ENCODE measurements at places on chromosomes 13 and 19. TPM values are rescaled to one million over a fixed set of nuclear protein-coding genes. Genes with fewer than 3 reads are reported as not detected.

GRCh38 chr13:53747825-53748224 lies 719.2 kb downstream of the OLFM4 start:
- DNase-seq, result no peak

DNA sequence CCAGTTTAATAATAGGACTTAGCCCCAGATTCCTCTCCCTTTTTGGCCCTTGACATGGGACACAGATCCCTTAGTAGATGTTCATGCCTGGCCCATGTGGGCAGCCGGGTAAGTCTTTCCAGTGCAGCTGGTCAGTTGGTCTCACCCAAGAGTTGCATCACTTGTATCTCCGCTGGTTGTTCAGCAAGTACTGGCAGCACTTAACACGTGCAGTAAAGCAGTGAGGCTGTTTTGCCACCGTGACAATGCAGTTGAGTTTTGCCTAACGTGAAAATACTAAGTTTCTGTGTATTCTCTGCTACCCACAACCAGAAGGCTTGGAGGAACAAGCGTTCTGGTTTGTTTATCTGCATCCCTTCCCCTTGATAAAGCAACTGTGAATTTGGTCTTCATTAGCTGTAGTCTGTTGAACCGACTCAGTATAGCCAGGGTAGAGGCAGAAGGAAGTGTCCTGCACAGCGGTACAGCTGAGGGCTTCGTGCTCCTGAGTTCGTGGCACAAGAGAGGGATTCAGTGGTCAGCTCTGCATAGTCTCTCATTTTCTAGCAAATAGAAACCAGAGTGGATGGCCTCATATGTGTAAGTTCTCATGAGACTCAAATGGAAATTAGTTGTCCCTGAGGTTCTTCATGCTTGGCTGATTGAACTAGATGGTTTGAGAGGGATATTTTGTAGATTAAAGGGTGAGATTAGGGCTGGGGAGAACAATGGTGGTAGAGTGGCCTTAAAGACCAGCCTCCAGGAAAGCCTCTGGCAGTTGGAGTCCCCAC lies 50.3 kb downstream of the ARHGEF7 start:
- no peak for DNase-seq

DNA sequence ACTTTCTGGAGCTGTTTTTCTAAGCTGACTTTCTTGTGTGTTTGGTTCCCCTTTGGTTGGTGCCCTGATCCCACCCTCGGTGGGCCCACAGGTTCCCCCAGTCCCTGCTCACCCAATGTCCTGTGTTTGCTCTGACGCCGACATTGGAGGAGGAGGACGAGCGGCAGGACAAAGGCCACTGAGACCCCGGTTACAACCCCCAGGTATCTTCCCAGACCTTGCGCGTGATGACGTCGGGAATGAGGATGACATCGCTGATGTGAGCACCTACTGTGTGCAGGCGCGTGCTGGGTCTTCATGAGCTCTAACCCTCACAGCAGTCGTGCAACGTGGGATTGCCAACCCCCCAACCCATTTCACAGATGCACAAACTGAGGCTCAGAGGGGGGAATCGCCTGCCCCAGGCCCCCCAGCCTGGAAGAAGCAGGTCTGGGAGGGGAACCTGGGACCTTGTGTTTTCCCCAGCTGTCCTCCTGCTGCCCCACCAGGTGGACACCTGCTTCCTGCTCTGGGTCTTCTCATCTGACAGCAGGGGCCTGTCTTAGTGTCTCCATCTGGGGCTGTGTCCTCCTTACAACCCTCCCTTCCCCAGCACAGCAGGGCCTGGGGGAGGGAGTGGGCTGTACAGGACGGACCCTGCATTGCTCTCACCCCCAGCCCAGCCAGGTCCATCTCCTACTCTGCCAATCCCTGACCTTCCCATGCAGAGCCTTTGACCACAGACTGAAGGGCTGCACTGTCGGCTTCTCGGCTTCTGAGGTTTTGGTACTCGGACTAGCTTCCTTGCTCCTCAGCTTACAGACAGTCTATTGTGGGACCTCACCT lies 4.7 kb upstream of the LILRA6 start:
- no peak for DNase-seq

GRCh38 chr13:112330066-112330465 lies 46.1 kb upstream of the SPACA7 start:
- no peak for DNase-seq

- no peak for DNase-seq
These were observed 10.3 kb downstream of the EHD2 start for GRCh38 chr19:47723581-47723940.

- DNase-seq, result no peak
These were observed 253.8 kb downstream of the KLF12 start for GRCh38 chr13:73880365-73880764.

- no peak for DNase-seq
These were observed 555.2 kb upstream of the MIR17HG start for GRCh38 chr13:90792335-90792734.

DNA sequence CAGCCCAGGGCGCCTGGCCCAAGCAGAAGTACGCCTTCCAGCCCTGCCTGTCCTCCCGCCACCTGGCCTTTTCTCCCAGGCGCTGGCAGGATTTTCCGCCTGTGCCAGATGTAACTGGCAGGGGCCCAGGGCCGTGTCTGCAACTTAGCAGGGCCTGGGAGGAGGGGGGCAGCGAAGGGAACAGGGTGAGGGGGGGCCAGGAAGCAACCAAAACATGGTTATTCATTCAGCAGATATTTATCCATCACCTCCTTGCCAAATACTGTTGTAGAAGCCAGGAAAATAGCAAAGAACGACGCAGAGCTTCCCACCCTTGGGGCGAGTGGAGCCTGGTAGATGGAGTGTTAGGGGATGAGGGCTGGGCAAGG lies 5.6 kb downstream of the TLE6 start:
- DNase-seq, result no peak

DNA sequence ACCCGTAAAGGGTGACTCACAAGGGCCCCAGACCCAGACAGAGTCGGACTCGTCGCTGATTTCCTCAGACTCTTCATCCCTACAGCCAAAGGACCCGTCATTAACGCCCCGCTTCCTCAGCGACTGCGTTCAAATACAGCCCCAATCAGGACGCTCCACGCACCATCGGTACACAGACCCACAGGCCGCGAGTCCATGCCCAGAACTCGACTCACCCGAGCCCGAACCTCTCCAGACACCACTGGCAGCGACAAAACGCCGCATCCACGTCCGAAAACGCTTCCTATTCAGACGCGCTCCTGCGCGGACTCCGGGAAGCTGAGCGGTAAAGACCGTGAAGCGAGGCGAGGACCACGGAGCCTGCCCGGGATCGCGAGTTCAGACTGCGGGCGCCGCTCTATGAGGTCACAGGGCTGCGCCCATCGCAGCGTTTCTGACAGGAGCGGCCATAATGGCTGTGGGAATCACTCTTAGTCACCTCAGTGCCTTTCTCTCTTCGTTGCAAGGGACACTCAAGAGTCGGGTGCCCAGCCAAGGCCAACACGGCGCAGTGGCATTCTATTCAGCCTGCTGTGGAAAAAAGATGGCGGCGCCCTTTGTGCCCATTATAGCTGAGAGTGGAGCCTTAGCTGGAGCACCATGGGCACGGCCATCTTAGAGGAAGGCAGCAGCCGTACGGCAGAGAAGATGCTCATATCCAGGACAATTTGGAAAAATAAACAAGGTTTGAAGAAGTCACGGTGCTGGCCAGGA lies at the start of gene ZNF614:
ZNF614 (minus strand) TSS at position 353 of the 753 bp plus-strand sequence. CDS start 2,634 bp downstream, outside the sequence.
- DNase-seq, result peak; percentile 89

DNA sequence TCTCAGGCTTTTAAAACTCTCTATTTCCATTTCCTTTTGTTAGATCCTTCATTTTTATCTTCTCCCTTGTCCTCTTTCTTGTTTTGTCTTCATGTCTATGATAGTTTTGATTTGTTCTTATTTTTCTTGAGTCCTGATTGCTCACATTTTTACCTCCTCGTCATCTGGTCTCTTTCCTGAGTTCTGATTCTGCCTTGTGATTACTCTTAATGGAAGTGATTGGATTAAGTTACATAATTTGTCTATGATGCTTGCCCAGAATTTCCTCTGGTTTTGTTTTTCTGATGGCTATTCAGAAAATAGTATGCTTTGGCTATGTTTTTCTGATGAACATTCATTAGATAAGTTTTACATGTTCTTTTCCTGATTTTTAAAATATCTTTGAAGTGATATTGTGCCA lies 102.6 kb downstream of the DNAJC3 start:
- DNase-seq, result no peak

DNA sequence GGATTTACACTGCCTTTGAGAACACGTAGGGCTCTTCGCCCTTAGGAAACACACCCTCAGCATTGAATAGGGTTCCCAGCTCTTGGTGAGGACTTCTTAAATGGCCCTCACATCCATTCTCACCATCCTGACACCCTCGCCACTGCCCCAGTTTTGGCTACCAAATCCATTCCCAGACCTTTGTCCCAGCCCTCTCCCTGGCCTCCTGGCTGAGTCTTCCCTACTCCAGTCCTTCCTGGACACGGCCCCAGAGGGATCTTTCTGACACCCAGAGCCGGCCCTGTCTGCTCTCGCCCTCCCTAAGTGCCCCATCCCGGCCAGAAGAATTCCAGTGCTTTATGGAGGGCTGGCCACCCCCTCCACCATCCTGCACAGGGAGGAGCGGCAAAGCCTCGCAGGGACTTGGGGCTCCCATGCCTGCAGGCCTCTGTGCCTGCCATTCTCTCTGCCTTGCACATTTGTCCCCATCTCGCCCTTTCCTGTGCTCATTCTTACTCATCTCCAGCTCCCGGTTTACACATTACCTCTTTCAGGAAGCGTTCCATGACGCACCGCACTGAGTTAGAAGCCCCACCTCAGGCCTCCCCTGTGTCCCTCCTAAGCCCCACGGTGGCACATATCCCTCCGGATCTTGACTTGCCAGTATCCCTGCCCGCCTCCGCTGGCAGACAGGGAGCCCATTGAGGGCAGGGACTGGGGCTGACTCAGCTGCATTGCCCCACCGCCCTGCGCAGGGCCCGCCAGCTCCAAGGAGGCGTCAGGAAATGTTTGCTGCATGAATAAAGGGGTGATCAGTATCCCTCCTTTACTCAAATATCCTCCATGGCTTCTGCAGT lies 11.0 kb upstream of the KLK14 start:
- DNase-seq, result no peak

DNA sequence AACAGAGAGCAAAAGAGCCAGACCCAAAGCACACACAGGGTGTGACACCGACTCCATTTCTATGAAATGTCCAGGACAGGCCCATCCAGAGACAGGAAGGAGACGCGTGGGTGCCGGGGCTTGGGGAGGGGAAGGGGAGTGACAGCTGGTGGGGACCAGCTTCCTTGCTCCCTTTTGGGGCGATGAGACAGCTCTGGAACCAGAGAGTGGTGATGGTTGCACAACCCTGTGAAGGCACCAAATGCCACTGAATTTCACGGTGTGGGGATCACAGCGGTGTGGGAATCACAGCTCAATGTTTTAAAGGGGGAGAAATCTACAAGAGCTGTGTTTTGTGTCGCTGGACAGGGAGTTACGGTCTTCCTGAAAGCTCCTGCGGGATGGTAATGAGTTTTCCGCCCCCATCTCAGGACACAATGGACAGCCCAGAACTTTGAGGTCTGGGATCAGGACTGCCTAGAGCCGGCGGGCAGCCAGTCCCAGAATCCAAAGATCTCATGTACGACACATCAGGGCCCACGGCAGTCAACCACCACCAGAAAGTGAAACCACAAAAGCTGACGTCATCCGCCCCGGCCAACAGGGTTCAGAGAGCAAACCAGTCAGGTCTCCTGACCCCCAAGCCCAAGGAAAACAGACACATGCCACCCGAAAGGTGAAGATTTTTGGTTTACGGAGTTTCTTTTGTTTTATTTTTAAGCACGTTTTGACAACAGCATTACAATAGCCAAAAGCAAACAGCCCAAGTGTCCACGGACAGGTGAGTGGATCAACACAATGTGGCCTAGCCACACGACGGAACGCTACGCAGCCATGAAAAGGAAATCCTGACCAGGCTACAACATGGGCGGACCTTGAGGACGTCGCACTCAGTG lies 7.3 kb downstream of the SGTA start:
- DNase-seq, result no peak

- DNase-seq, result no peak
These were observed at the start of gene RNF17 for GRCh38 chr13:24763596-24764275. TSS of gene RNF17 (plus strand) at chr13:24764169. CDS start at chr13:24764204, 35 bp downstream.

DNA sequence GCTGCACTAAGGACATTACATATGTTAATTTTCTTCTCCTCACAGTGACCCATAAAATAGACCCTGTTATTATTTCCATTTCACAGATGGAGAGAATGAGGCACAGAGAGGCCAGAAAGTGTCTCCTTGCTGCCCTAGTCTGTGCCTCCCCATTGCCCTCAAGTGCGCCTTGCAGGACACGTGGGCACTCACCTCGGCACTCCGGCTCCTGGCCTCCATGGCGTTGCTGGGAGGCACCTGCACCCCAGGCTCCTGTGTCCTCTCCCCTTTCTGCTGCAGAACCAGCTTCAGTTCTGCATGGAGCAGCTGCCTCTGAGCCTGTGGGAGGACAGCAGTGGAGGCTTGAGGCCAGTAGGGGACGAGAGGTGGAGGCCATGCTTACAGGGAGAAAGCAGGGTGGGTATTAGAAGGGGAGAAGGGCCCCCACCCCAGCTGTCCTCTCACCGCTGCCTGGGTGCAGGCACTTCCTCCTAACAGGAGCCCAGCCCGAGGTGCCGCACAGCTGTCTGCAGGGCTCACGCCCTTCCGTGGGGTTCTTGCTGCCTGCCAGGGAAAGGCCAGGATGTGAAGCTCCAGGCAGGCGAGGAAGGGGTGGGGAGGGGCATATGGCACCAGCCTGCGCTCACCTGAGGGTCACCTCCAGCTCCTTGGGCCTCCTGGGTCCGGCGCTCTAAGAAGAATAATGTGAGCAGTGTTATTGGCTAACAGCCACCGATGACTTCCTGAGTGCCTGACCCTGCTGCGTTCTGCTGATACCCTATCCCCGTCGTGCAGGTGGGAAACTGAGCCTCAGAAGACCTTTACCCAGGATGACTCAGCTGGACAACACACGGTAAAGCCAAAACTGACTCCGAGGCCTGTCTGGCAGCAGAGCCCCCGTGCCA lies 5.2 kb downstream of the PRX start:
- DNase-seq, result no peak

- no peak for DNase-seq
These were observed 53.3 kb downstream of the PARP4 start for GRCh38 chr13:24459234-24459633.

DNA sequence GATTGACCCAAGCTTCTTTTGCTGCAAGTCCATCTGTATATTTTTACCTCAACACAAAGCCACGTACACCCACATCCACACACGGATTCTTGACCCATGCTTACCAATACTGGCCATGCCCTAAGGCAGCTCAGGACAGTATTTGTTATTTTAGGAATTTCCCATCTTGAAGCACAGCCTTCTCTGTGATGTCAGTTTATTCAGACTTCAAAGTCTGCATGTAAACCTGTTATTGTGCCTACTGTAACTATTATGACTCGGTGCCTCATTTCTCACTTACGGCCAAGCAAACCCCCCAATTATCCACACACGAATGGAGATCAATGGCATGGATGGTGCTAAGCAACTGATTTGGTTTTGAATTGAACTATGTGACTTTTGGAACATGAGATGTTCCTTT lies 17.5 kb downstream of the CLDN10 start:
- DNase-seq, result no peak

The LYPD3 gene
- 1.4 TPM for polyA plus RNA-seq

The POSTN gene
- polyA plus RNA-seq, result 414 TPM

The NKPD1 gene
- 0.18 TPM for polyA plus RNA-seq

The LNX2 gene
- 11.5 TPM for polyA plus RNA-seq

The LRRC63 gene
- not detected for polyA plus RNA-seq

The SCEL gene
- polyA plus RNA-seq, result not detected

The CEACAM8 gene
- 0.09 TPM for polyA plus RNA-seq

The OR7C1 gene
- polyA plus RNA-seq, result 0.24 TPM

The PCID2 gene
- polyA plus RNA-seq, result 47.9 TPM

The KASH5 gene
- polyA plus RNA-seq, result 0.18 TPM

The MBD3L3 gene
- polyA plus RNA-seq, result not detected

The MUC16 gene
- 0.03 TPM for polyA plus RNA-seq
